ENCODE measurements at places on chromosomes 5 and 9.
A peak's percentile ranks its signal among the peaks of the same experiment; 100 is the strongest.

DNA sequence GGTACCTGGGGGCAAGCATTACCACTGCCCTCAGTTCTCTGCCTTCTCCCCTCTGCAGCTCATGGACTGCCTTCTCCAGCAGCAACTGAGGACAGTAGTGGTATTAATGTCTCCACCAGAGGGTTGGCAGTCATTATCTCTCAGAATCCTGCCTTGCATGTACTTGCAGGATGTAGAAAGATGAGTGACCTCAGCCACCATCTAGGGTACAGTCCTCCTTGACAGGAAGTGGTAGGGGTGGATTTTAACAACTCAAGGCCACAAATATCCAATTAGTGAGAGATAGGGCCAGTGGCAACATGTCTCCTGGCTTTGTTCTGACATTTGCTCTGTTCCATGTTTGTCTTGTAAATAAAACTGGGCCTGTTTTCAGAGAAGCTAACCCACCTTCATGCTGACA, 47.2 kb downstream of the F2R start:
- H3K27me3 ChIP-seq: no peaks in the 10 kb centered on the region
- no peak overlapping the region for H3K4me3 ChIP-seq
- DNase-seq: no peak
- no peaks in the 10 kb centered on the region for H3K4me1 ChIP-seq

DNA sequence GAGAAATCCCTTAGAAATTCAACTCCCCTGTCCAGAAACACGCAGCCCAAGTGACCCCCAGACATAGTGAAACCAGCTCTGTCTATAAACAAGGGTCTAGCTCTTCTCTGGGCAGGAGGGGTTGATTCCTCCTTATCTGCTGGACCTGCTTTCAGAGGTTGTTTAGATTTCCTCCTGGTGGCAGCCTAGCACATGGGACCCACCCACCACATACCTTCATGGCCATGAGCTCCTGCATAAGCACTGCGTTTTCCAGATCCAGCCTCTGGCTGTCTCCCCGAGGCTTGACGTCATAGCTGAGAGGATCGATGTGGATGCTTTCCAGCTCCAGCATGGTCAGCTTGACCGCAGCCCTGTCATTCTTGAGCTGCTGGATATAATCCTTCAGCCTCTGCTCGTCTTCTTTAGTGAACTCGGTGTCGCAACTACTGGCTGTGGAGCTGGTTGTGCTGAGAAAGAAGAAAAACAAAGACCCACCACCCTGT, 77.0 kb downstream of the DCP2 start:
- H3K27me3 ChIP-seq: no peaks in the 10 kb centered on the region
- H3K27ac ChIP-seq: peak overlapping the region; percentile 31
- DNase-seq: no peak
- H3K4me1 ChIP-seq: peaks cover 30% of the 10 kb centered on the region
- no peak overlapping the region for H3K4me3 ChIP-seq
- H3K36me3 ChIP-seq: peaks cover 11% of the 10 kb centered on the region

- H3K36me3 ChIP-seq: no peaks in the 10 kb centered on the region
- no peak for DNase-seq
- no peak overlapping the region for H3K4me3 ChIP-seq
- no peak overlapping the region for H3K27ac ChIP-seq
Observed at GRCh38 chr5:149583394-149583793, 2.1 kb downstream of the ARHGEF37 start.

- peak overlapping the region; percentile 57 for H3K4me3 ChIP-seq
- H3K36me3 ChIP-seq: no peaks in the 10 kb centered on the region
- peak; percentile 35 for DNase-seq
- peaks cover 99% of the 10 kb centered on the region for H3K27me3 ChIP-seq
- peaks cover 37% of the 10 kb centered on the region for H3K4me1 ChIP-seq
- no peak overlapping the region for H3K27ac ChIP-seq
Observed at GRCh38 chr5:123097871-123098735, 9.1 kb downstream of the PRDM6 start.

DNA sequence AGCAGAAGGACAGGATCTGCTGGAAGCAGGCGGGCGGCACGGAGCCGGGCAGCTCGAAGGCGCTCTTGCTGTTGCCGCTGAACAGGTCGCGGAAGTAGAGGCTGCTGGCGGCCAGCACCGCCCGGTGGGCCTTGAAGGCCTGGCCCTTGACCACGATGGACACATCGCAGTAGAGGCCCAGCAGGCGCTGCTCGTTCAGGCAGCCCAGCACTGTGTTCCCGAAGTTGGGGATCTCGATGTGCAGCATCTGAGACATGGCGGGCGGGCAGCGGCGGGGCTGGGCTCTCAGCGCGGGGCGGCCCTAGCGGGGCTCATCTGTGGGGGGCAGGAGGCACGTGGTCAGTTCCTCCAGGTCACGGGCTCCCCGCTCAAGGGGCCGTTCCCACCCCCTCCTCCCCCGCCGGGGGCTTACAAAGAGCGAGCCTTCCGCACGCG, 44.8 kb downstream of the NACC2 start:
- H3K27me3 ChIP-seq: peaks cover 29% of the 10 kb centered on the region
- no peak overlapping the region for H3K27ac ChIP-seq
- peaks cover 22% of the 10 kb centered on the region for H3K4me1 ChIP-seq
- H3K36me3 ChIP-seq: no peaks in the 10 kb centered on the region
- DNase-seq: no peak
- H3K4me3 ChIP-seq: no peak overlapping the region

GRCh38 chr5:83777856-83778255, 57.2 kb upstream of the HAPLN1 start:
- peaks cover 5% of the 10 kb centered on the region for H3K36me3 ChIP-seq
- H3K4me1 ChIP-seq: peaks cover 18% of the 10 kb centered on the region
- no peak overlapping the region for H3K4me3 ChIP-seq
- DNase-seq: no peak
- H3K27ac ChIP-seq: no peak overlapping the region

- H3K4me1 ChIP-seq: peaks cover 28% of the 10 kb centered on the region
- H3K36me3 ChIP-seq: no peaks in the 10 kb centered on the region
- H3K4me3 ChIP-seq: peak overlapping the region; percentile 48
- peak overlapping the region; percentile 74 for H3K27ac ChIP-seq
Observed at GRCh38 chr5:115785381-115786065, 30.9 kb downstream of the CDO1 start.

All from nephron progenitor cell (in vitro differentiated cells).